GM12892 (cell line): ENCODE measurements at places on chromosomes 6 and 20.
A peak's percentile ranks its signal among the peaks of the same experiment; 100 is the strongest.

DNA sequence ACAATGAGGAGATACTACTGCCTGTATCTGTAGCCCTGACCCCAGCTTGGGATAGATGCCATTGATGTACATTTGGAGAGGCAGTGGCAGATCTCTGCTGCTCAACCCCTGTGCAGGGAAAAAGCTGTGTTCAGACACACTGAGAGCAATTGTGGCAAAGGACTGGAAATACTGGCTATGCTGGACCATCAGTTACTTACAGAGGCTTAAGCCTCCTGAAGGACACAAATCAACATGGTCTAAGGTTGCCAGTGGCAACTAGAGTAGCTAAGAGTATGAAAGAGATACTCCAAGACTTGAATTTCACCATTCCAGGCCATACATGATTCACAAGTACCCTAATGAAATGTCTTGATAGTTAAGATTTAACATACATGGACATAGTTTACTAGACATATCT, 32.4 kb upstream of the ENPP4 start:
- no peak for DNase-seq

GRCh38 chr6:84688141-84688873, 76.1 kb downstream of the TBX18 start:
- no peak for DNase-seq

DNA sequence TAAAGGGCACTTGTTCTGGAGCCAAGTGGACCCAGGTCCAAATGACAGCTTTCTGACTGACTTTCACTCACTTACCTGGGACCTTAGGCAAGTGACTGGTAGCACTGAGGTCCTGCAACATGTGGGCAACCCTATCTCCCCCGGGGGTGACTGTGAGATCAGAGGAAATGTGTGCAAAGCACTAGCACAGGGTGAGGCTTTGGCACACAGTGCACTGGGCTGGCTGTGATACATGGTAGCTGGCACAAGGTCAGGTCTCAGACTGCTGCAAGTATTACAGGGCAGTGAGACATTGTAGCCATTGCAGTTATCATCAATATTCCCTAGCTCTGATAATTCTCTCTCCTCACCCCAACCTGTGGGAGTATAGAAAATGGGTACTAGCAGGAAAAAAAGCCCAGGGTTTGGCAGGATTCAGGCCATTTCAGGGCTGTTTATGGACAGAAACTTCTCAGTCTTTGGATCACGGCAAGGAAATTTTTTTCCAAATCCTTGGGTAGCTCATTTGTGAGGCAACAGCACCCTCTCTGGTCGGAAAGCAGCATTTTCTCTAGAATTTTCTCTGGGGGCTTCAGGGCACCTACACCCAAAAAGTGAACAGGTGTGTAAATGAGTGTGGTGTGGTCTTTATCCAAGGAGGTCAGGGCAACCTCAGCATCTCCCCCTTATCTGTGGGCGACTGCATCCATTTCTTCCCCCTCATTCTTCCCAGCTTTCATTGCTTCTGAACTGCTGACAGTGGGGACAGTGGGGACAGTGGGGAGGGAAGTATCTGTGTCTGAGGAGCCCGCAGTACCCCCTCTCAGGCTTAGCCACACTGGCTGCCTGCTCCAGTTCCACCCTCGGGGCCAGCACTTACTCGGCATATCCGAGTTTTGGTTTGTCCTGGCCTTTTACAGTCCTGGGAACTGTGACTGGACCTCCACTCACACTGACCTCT, 148.7 kb upstream of the PHACTR3 start:
- DNase-seq, result no peak

- no peak for DNase-seq
These were observed 49.4 kb upstream of the ARMC2 start for GRCh38 chr6:108798670-108799353.

- no peak for DNase-seq
These were observed 123.5 kb upstream of the PREP start for GRCh38 chr6:105526225-105526872.

DNA sequence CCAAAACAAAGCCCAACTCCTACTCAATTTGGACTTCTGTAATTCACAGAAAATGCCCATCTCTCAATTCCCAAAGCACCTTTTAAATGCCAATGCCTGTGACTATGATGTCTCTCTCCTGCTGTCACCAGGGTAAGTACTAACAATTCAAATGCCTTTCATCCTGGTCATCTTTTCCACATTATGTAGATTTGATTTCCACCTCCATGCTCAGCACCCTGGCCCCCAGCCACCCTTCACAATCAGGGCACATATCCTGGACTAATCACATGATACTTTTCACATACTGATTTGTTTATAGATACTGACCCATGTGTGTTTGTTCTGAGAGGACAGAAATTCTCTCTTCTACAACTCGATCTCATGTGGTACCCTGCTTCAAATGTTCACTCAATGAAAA, 236.3 kb downstream of the PTPRK start:
- no peak for DNase-seq

- DNase-seq, result no peak
These were observed 117.0 kb downstream of the HIVEP2 start for GRCh38 chr6:142827991-142828390.

GRCh38 chr6:47362857-47363461, 53.3 kb upstream of the TNFRSF21 start:
- DNase-seq, result no peak

DNA sequence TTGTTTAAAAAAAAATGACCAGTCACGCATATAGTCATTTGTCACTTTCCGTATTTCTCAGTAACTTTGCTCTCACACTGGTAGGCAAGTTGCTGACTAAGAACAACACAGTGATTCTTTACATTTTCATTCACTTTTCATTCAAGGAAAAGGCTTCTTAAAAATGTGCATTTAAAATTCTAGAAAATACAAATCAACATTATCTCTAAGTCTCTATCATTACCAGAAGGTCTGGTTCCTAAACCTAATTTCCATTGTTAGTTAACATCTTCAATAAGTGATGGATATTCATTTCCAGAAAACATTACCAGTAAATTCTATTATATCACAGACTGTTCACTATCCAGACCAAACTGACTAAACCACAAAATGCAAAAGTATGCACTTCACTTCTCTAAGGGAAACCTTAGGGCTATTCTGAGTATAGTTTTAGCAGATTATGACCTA, 115.3 kb downstream of the AHI1 start:
- peak; percentile 10 for DNase-seq

- no peak for DNase-seq
These were observed 622.3 kb upstream of the IMPG1 start for GRCh38 chr6:76694795-76695194.

GRCh38 chr20:10605547-10606195, 68.1 kb downstream of the JAG1 start:
- no peak for DNase-seq

DNA sequence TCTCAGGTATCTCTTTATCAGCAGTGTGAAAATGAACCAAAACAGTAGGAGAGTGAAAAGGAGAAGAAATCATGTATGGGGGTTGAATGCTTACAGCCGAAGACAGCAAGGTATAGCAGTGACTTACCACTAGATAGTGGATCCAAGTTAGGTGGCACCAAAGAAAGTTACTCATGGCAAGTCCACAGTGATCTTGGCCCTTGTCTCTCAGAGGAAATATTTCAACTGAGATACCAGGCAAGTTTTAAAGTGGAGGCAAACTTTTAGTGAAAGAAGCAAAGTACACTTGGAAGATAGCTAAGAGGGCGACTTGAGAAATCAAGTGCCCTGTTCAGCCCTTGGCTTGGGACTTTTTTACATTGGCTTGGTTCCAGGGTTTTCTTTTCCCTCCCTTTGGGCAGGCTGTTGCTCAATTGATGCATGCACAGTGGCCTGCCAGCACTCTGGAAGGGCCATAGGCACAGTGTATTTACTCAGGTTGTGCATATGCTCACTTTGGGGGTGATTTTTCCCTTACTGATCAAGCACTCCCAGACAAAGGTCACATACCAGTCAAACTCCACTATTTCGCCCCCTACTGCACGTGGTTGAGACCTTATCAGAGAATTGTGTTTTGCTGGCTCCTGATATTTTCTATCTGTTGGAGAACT, 329.5 kb upstream of the KHDRBS2 start:
- no peak for DNase-seq

DNA sequence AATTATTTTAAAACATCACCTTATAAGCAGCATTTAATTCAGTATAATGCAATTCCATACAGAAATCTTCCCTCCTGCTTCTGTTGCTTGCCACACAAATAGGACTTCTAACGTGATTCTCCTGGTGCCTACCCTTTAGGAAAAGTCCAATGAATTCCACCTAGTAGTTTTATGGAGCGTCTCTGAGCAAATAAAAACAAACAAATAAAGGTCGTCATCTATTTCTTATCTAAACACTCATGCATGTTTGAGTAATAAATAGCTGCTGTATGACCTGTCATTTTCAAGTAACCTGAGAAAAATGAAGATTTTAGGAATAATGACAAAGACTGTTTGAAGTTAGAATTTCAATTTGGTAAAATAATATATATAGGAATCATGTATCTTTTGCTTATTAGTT, 102.7 kb downstream of the BMP5 start:
- DNase-seq, result no peak

DNA sequence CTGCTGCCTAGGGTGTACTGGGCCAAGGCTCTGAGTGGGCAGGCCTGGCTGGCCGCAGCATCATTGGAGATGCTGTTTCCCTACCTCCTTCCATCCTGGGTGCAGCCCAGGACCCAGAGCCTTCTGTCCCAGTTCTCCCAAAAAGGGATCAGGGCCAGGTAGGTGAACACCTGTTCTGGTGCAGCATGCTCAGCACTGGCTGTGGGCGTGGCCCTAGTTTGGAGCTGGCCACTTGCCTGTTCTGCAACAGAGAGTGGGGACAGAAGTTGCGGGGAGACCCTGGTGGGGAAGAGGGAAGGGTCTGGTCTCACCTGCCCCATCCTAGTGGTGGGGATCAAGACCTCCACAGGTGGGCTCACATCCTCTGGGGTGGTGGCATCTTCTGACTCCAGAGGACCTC, 1.4 kb upstream of the ARMC12 start:
- no peak for DNase-seq

- no peak for DNase-seq
These were observed 265.4 kb downstream of the THBS2 start for GRCh38 chr6:168988280-168988679.

GRCh38 chr20:48444249-48444648, 383.6 kb downstream of the PREX1 start:
- no peak for DNase-seq

DNA sequence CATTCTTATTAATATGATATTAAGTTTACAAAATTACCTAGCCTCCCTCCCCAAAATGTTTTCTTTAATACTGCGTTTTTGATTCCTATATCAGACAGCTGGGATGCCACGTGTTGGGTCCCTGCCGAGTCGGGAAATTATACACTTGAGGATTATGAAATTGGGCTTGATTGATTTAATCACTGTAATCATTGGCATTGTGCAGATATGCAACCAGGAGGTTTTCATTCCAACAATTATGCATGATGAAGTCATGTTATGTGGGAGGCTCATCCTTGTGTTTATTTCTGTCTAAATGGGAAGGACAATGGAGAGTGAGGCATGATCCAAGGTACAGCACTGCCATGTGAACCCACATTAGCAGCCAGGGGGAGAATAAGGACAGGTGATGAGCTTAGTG, 30.6 kb upstream of the RIPOR2 start:
- DNase-seq, result no peak

DNA sequence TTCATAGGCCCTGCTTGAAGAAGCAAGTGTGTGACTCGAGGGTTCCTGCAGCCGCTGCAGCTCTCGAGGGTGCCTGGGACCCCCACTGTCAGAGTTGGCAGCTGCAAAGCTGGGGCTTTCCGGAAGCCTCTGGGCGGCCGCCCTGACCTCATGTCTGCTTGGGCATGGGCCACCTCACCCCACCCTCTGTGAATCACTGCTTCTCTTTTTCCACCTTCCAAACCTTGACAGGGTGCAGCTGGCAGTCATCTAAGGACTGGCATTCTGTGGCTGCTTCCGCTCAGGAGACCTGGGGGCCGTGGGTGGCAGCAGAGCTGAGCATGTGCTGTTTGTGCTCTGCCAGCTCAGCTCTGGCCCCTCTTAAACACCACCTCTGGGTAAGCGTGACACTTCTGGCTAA, 32.0 kb downstream of the ERMARD start:
- no peak for DNase-seq

- DNase-seq, result no peak
These were observed 304.2 kb downstream of the ADGRG6 start for GRCh38 chr6:142605922-142606485.

DNA sequence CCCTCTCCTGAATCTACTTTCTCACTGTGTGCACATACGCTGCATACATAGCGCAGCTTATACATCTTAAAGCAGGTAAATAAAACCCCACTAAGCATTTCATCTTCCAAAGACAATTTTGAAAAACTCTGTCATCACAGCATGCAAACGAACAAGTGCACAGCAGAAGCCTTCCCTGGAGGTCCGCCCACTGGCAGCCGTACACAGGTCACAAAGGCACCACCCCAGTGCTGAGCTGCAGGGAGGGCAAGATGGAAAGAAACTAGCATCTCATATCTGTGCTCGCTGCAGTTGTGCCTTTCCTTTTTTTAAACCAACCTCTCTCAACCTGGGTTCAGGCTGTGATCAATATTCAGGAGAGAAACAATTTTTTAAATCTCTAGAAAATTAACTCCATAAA, 73.3 kb downstream of the HUS1B start:
- no peak for DNase-seq

- no peak for DNase-seq
These were observed 27.1 kb downstream of the COX4I2 start for GRCh38 chr20:31664696-31665354.

- DNase-seq, result no peak
These were observed 99.3 kb downstream of the AIG1 start for GRCh38 chr6:143160015-143160414.

- no peak for DNase-seq
These were observed 10.6 kb downstream of the NOL4L start for GRCh38 chr20:32574296-32575226.

- DNase-seq, result no peak
These were observed 41.5 kb upstream of the ZNFX1 start for GRCh38 chr20:49319208-49319809.

DNA sequence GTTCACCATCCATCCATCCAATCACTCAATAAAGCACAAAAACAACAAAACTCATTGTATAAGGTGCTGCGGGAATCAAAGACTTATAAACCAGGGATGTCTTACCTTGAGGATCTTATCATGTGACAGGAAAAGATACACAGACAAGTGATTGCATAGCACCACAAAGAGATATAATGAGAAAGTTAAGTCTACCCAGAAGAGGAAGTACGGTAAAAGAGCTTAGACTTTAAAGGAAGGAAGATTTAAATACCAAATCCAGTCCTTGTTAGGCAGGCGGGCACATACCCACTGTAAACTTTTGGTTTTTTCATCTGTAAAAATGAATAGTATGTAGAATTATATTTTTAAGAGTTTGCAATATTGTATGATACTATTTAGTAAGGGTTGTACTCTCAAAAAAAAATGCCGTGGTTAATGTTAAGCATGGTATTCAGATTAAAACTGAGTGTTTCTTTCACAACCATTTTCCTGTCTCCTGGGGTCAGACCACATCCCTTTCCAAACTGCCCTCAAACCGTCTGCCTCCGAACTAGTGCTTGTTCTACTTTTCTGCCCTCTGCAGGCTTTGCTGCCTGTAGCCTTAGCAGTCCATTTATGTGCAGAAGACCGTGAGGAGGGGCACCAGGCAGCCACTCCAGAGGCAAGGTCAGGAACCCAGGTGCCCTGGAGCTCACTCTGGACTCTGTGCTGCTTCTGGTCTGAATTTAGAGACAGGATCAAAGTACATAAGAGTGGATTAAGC, 179.5 kb upstream of the SYNDIG1 start:
- no peak for DNase-seq

GRCh38 chr6:125201961-125202729, 48.6 kb downstream of the TPD52L1 start:
- DNase-seq, result no peak

GRCh38 chr6:53567701-53568100, 22.8 kb upstream of the GCLC start:
- no peak for DNase-seq
